NCI-H526 (cell line): ENCODE measurements at places on chromosomes 7 and 10.

DNA sequence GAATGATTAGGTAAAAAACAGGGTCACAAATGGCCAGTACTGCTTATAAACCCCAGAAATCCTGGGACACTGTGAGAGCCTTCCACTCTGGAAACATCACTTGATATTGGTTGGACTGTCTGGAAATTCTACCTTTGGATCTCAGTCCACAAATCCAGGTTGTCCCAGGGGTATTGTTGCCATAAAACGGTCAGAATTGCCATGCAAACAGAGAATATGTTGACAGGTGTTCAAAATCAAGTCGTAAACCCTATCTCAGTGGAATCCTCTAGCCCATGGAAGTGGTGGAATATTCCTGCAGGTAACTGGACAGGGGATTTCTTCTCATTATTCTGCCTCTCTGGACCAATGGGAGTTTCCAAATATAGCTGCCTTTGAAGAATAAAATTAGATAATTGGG is 31.2 kb upstream of the KCTD7 start:
- peak; percentile 63 for DNase-seq

DNA sequence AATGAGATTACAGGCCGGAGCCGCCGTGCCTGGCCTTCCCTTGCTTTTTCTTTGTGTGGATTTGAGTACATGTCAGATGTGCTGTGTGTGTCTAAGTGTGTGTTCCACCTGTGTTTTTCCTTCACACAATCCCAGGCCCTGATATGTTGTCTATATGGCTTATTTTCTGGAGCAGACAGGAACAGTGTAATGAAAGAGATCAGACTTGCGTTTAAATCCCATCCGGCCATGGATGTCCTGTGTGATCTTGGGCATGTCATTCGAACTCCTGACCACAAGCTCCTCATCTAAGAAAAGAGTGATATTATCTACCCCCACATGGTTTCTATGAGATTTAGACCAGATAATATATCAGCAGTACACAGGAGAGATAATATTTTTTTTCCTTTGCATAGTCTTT is 37.2 kb downstream of the APBB1IP start:
- DNase-seq, result no peak

- no peak for DNase-seq
These were observed 168.0 kb upstream of the AHR start for GRCh38 chr7:17130281-17131059.

- DNase-seq, result no peak
These were observed 44.0 kb downstream of the INPP5F start for GRCh38 chr10:119769886-119770285.

GRCh38 chr7:92056286-92056685 is 78.0 kb downstream of the CYP51A1 start:
- DNase-seq, result no peak

- DNase-seq, result no peak
These were observed 34.1 kb upstream of the TSPAN33 start for GRCh38 chr7:129110258-129110981.

DNA sequence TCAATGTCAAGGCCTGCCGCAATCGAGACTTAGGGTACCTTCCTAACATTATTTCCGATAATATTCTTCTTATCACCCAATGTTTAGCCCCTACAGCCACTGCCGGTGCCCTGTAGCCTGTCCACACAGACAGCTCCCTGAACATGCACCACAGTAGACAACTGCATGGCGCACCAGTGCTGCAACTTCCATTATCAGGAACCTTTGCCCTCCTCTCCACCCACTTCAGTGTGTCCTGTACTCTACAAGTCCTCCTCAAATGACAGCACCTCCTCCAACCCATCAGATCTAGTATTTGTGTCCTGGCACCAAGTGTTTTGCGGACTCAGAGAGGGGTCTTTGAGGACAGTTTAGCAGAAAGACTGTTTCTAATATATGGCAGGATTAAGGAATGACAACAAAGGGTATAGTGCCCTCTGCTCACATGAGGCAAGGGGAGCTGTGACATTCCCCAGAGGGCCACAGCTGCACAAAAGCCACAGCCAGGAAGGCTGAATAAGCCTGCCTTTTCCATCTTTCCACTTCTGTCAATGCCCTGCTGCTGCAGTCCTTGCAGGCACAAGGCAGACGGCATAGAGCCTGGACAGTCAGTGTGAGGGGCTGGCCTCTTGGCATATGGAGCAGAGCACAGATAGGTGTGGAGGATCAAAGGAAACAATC is 335.4 kb downstream of the PARD3 start:
- no peak for DNase-seq

DNA sequence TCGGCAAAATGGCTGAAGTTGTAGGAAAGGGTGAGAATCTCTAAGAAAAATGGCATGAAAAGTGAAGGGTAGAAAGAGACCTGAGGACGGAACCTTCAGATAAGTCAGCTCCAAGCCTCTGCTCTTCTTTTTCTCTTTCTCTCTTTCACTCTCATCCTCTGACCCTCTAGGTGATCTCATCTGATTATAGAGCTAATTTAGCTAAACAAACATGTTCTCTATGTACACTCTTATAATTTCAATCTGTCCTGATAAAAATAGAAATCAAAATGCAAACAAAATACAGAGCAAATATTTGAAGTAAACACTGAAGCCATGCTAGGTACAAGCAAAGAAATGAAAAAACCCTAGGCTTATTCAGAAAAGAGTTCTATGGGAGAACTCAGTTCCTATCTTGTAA is 14.4 kb upstream of the CUBN start:
- DNase-seq, result peak; percentile 12

DNA sequence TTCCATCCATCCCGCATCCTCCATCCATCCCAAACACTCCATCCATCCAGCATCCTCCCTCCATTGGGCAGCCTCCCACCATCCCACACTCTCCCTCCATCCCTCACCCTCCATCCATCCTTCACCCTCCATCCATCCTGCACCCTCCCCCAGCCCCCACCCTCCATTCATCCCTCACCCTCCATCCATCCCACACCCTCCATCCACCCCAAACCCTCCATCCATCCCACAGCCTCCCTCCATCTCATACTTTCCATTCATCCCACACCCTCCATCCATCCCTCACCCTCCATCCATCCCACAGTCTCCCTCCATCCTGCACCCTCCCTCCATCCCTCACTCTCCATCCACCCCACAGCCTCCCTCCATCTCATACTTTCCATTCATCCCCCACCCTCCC is 60.4 kb downstream of the FOXI2 start:
- no peak for DNase-seq

GRCh38 chr10:69732147-69732825 is 69.4 kb upstream of the COL13A1 start:
- no peak for DNase-seq

GRCh38 chr10:110499796-110500514 is 2.2 kb downstream of the DUSP5 start:
- DNase-seq, result no peak

DNA sequence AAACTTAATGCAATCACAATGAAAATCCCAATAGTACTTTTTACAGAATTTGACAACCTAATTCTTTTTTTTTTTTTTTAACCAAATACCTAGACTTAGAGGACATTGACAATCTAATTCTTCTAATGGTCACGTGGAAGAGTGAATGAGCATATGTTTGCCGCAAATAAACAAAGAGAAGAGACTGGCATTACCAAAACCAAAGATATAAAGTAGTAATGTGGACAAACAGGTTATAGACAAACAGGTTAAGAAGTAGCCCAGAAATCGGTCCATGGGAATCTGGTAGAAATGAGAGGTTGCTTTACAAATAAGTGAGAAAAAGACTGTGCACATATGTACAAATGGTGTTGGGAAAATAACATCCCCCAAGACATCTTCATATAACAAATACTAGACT is 27.7 kb downstream of the BRAF start:
- DNase-seq, result no peak

GRCh38 chr7:48067475-48067874 is 21.6 kb upstream of the UPP1 start:
- no peak for DNase-seq

DNA sequence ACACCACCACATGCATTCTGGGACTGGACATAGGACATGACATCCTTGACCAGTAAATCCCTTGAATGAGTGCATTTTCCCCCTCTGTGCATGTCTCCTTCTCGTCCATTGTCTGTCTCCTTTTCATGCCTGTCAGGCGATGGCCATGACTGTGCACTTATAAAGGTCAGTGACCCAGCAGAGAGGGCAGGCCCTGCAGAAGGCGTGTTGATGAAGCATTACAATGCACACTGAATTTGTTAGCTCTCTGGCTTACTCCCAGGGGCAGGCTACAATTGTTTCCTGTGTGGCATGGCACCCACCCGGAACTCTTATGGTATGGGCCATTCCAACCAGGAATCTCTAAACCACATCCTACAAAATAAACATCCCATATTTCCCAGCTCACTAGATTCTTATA is 71.1 kb downstream of the SAMD9 start:
- no peak for DNase-seq

DNA sequence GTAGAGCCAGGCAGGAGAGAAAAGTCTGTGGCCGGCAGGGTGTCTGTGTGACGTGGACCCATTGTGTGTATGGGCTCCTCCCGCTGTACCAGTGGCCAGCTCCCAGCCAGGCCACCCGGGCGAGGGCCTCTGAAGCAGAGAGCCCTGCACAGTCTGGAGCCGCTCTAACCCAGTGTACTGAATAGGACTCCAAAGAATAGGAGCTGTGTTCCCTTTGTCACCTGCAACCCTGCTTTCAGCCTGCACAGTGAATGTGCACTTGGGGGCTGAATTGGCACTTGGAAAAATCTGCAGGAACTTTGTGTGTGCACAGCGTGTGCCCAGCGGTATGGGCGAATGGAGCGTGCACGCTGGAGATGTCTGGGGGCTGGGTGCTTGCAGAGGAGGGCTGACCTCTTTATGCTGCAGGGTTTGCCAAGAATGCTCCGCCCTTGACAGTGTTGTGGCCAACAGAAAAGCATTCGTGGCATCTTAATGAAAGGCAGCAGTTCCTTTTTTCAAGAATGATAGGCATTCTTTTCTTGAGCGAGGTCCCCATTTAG is 216.2 kb downstream of the AUTS2 start:
- DNase-seq, result no peak

GRCh38 chr7:1074593-1075431 is 13.1 kb upstream of the GPER1 start:
- DNase-seq, result no peak

DNA sequence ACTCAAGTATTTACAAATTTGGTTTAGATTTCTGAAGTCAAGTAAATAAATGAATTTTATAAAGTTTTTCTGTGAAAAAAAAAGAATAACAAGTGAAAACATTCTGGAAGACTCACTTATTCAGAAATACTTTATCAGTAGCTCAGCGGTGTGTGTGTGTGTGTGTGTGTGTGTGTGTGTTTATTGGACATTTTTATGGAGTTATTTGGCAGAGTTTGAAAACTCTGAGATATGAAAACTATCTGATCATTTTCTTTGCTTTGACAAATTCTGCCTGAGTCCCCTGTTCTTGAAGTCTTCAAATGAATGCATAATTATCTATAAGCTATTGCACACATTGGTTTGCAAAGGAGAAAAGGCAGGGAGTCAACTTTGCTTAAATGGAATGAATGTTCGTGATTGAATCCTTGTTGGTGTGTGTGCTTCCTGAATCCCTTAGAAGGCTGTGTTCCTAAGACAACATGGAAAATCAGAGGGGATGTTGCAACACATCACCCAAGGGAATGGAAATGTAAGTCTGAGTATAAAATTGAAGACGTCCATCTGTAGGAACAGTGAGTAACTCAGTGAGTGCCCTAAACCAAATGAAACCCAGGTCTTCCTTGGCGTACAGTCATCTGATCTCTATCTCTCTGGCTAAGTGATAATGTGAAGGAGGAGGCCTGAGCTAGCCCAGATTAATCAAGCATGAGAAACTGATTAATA is 160.9 kb downstream of the REEP3 start:
- no peak for DNase-seq

GRCh38 chr10:103893817-103894216 is 24.2 kb downstream of the STN1 start:
- no peak for DNase-seq

DNA sequence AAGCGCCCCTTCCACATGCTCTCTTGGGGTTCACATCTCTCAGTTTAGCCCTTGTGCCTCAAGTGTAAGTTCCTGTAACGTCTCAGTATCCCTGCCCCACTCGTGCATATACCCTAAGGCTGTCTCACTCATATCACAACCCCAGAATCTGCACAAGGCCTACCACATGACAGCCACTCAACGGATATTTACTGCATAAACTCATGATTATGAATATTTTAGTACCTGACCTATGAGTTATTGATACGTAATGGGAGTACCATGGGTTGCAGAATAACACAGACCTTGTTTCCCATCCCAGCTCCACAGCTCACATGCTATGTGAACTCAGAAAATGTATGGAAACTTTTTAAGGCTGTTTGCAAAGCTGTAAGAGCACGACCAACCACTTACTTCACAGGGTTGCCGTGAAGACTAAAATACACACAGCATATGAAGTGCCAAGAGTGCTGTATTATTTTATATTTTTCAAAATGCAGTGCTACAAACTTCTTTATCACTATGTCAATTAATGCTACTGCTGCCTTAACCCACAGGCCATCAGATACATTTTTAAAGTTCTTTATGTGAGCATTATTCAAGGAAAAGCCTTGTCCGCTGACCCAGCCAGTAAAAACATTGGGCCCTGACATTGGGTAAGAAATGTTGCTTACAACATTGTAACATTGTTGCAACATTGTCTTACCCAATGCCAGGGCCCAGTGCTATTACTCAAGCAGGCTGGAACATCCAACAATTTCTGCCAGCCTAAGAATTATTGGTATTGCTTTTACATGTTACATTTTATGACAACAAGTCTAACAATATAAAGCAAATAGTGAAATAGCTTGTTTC is 97.2 kb downstream of the JAZF1 start:
- DNase-seq, result no peak

GRCh38 chr10:72081210-72081609 is 7.1 kb downstream of the SPOCK2 start:
- no peak for DNase-seq

DNA sequence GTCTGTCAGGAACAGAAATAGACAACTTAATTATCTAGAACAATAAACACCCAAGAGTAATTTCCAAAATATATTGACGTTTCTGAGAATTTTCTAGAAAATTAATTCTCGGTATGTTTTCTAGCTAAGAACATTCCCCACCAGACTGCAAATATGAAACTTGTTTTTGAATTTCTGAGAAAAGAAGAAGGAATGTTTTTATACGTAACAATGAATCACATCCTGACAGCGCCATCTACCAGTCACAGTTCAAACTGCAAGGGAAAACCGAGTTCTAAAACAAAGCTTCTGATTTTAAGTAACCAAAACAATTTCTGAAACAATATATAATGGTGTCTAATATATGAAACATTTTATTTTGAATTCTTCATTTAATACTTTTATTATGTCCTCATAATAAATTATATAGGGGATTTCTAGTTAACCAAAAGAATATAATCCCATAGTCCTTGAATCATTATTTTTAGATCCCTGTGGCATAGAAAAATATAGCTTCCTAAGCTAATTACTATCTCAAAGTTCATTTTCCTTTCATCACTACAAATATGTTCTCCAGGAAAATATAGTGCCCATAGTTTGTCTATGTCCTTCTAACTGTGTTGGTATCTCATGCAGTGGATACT is 34.5 kb upstream of the MEOX2 start:
- DNase-seq, result peak; percentile 42
